ENCODE measurements at places on chromosomes 16 and 17.

DNA sequence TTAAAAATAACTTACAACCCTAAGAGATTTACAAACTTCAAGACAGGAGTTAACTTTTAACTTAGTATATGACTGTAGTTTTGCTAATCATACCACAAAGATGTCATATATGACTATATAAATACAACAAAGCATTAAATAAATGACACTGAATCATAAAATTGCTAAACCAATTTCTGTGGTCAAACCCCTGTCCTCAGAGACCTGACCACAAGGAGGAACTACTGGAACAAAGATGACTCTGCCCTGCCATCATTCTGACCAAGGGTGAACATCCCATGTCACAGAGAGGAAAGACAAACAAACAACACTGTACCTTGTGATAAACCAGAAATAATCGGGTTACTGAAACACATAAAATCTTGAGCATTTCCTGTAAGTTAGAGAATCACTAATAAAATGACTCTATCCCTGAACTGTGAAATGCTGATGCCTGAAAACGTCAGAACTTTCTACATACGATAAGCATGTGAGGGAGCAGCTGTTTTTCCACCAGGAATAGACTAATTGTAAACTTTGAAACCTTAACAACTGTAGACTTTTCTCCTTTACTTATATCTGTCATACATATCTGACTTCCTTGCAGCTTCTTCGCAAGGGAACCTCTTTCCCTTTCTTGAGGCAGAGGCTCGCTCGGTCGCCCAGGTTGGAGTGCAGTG lies 47.9 kb downstream of the WDR59 start:
- DNase-seq, result no peak

DNA sequence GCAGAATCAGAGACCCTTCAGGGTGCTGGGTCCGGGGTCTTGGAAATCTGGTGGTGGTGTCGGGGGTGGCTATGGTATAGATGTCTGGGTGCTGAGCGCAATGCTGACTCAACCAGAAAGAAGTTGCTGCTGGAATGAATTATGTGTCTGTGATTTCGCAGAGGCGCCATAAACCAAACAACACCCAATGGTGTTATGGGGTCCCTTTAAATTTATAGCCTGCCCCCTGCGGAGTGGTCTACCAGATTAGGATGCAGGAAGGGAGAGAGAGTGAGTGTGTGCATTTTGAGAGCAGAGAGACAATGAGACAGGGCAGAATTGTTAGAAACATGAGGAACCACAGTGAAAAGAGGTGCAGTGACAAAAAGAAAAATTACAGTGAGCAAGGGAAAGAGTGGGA lies 100.7 kb upstream of the CDH11 start:
- DNase-seq, result no peak

DNA sequence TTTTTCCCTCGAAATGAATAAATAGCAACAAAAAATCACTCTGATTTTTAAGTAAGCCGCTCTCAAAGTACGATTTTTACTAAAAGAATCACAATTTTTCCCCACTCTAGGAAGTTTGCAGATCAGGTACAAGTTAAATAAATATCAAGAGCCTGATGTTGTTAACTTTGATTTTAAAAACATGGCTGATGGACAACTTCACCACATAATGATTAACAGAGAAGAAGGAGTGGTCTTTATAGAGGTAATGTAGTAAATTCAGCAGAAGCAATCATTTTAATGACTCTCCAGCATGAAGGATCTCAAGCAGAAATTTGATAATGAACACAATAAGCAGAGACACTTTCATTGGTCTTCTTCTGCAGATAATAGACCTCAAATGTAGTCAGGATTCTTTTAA lies 262.4 kb downstream of the CNTNAP4 start:
- no peak for DNase-seq

GRCh38 chr16:27924411-27925118 lies 138.9 kb downstream of the GSG1L start:
- DNase-seq, result no peak

- DNase-seq, result no peak
These were observed 119.5 kb upstream of the CORO6 start for GRCh38 chr17:29742210-29742513.

DNA sequence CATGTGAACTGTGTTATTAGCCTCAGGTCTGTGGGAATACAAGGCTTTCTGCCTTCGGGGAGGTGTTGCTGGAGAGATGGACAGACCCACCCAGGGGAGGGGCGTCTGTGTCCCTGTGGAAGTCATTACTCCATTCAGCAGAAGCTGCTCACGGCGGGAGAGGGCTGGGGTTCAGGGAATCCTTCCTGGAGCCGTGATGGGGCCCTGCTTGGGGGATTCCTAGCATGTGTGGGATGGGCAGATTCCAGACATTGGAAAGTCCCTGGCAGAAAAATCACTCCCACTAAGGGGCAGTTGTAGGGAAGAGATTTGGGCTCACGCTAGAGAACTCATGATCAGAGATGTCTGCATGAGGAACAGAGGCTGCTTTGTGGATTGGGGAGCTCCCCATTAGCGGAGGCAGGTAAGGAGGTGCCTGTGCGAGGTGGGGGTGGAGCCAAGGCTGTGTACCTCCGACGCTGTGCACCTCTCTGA lies 56.3 kb upstream of the IL34 start:
- no peak for DNase-seq

- no peak for DNase-seq
These were observed 4.6 kb upstream of the EMP2 start for GRCh38 chr16:10584981-10585438.

- DNase-seq, result no peak
These were observed 21.2 kb downstream of the USP43 start for GRCh38 chr17:9666461-9667050.

DNA sequence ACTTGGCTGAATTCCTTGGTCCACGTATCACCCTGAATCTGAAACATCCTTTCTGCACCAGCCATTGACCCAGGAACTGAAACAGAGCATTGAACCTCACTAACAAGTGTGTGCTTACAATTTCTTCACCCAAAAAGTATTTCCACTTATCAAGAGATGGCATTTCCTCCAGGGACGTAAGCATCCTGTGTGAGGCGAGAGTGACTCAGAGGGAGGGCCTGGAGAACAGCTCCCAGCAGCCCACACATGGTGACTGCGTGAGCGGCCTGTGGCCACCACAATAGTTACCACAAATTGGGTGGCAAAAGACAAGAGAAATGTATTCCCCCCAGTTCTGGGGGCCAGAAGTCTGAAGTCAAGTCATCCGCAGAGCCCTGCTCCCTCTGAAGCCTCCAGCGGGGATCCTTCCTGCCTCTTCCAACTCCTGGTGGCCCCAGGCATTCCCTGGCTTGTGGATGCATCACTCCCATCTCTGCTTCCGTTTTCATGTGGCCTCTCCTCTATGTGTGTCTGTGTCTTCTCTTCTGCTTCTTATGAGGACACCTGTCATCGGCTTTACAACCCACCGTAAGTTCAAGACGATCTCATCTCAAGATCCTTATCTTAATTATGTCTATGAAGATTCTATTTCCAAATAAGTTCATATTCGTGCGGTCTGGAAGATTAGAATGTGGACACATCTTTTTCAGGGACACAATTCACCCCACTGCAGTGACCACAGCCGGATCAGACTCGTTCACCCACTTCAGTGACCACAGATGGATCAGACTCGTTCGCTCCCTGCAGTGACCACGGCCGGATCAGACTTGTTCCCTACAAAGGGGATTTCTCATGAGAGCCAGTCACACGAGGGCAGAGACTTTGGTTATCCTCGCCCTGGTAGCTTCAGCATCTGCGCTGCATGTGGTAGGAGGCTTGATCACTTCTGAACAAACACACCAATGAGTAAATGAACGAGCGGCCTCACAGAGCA lies 122.6 kb upstream of the FOXF1 start:
- DNase-seq, result no peak

- DNase-seq, result no peak
These were observed 39.3 kb downstream of the ARHGAP27 start for GRCh38 chr17:45393411-45393810.

DNA sequence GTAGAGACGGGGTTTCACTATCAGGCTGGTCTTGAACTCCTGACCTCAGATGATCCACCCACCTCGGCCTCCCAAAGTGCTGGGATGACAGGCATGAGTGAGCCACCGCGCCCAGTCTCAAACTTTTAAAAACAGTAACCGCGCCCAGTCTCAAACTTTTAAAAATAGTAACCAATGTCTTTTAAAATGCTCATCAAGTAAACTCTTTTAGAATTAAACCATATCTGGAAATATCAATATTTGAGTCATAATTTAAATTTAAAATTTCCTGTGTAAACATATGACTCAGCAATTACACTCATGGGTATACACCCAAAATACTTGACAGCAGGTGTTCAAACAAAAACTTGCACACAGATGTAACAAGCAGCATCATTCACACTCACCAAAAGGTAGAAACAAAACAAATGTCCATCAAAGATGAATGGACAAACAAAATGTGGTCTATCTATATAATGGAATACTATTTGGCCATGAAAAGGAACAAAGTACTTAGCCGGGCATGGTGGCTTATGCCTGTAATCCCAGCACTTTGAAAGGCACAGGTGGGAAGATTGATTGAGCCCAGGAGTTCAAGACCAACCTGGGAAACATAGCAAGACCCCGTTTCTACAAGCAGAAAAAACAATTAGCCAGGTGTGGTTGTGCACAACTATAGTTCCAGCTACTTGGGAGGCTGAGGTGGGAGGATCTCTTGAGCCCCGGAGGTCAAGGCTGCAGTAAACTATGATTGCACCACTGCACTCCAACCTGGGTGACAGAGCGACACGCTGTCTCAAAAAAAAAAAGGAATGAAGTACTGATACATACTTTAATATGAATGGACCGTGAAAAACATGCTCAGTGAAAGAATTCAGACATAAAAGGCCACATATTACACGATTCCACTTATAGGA lies 20.2 kb downstream of the ENPP7 start:
- no peak for DNase-seq

DNA sequence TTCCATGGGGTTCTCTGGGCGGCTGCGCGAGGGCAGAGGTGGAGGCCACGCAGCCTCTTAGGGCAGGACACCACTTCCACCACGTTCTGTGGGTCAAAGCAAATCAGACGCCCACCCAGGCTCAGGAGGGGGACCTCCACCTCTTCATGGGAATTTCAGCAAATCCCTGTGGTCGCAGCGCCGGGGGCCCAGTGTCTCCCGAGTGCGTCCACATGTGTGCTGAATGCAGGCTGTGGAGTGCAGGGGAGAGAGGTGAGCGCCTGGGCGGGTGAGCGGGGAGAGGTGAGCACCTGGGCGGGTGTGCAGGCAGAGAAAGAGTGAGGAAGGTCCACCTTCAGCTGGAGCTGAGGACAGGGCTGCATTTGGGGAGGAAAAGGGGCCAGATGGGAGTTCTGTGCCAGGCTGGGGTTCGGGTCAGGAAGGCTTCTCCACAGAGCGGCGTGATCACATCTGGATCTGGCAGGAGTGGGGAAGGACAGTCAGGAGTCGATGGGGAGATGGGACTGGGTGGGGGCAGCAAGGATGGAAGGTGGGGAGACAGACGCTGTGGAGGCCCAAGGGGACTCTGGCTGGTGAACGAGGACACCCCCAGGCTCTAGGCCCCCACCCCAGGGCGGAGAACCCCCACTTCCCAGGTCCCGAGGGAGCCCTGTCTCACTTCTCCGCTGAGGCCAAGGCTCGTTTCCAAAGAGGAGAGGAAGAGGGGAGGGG lies 36.8 kb upstream of the CBFA2T3 start:
- DNase-seq, result no peak

DNA sequence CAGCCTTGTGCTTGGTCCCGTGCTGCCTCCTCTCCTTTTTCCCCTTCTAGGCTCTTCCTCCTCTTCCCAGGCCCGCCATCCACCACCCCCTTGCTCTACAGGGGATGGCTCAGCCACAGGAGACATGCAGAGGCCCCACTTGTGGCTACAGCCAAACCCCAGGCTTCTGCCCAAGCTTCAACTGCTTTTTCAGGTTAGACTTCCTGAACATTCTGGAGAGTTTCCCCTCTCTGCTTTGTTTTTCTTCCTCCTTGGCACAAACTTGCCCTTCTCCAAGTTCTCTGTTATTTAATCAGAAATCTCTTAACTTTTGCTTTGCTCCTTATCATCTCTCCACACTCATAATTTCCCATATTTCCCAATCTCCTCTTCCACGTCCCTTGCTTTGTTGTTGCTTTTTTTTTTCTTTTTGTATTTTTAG lies 18.3 kb upstream of the HAS3 start:
- no peak for DNase-seq

GRCh38 chr16:3171181-3171854 lies 16.7 kb upstream of the OR1F1 start:
- DNase-seq, result no peak

- no peak for DNase-seq
These were observed 28.5 kb downstream of the TSC2 start for GRCh38 chr16:2076072-2076865.

DNA sequence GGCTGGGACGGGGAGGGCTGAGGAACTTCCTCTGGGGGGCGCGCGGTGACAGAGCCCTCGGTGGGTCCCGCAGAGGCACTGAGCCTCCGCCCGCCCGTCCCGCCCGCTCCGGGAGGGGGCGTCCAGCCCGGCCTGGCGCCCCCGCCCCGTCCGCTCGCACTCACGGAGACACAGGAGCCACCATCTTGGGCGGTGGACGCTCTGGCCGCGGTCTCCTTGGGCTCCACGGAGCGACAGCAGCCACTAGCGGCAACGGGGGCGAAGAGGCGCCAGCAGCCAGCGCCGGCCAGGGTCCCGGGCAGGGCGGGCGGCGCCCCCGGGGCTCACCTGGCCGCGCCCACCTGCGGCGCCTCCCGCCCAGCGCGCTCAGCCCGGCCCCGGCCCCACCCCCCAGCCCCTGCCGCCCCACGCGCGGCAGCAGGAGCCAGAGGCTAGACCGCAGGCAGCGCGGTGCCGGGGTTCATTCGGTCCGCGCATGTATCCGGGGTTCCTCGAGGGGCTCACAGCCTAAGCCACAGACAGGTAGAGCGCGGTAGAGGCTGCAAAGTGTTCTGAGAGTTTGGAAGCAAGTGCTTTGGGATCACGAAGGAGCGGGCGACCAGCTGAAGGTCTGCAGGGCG lies at the start of gene C17orf113:
Gene C17orf113 (minus strand): TSS at position 209 of the 620 bp plus-strand sequence. CDS start 7,225 bp downstream, outside the sequence.
- DNase-seq, result no peak

- no peak for DNase-seq
These were observed 256.4 kb downstream of the CDH13 start for GRCh38 chr16:82882982-82883835.

DNA sequence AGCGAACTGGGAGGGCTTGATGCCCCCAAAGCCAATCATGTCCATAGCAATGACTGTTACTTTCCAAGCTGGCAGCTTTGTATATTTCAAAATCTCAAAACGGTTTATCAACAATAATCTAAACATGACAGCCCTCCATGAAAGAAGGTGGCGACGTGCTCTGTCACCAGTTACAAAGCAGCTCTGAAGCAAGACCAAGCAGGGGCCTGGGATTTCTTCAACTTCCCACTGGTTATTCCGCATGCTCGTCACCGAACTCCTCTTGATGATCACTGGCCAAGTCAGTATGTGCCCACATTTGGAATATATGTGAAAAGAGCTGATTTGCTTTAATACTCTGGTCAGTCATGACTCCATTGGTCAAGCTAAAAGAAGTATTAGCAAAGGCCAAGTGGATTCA lies 175.6 kb downstream of the VPS53 start:
- no peak for DNase-seq

GRCh38 chr17:56762988-56763387 lies 70.7 kb downstream of the C17orf67 start:
- DNase-seq, result no peak

- DNase-seq, result no peak
These were observed 222.1 kb downstream of the SOX9 start for GRCh38 chr17:72342627-72343527.
